ENCODE measurements at places on chromosomes 6 and 20.

GRCh38 chr20:35551503-35551902 is 9.6 kb downstream of the ERGIC3 start:
- no peak for DNase-seq

DNA sequence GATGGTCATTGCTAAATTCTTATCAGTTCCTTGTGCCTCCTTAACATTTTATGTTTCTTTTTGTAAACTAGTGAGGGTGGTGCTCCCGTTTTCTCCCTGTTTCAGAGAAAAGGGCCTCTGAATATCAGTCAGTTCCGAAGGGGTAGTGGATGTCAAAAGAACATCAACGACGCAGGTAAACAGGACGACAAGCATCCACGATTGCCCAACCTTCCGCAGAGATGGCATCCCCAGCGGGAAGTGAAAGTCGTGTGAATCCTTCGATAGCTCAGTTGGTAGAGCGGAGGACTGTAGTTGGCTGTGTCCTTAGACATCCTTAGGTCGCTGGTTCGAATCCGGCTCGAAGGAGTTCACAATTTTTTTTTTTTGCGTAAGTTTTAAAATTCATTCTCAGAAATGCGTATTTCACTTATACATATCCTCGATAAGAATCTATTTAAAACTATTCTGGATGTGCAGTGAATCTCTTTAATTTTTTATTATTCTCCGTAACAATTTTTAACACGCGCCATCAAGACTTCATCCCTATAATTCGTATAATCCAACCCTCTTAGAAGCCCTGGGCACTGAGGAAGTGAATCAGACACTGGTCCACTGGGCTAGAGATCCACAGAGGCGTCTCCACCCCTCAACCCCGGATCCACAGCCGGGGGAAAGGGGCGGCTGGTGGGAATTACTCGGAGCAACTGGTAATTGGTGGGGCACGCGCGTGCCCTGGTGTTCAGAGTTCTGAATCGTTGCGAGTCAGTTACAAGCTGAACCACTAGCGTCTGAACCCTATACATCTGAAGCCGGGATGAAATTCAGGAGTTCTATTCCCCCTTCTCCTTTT is 27.9 kb upstream of the ABT1 start:
- peak; percentile 83 for DNase-seq

- no peak for DNase-seq
Measured at GRCh38 chr20:3734111-3734843, 1.8 kb downstream of the HSPA12B start.

DNA sequence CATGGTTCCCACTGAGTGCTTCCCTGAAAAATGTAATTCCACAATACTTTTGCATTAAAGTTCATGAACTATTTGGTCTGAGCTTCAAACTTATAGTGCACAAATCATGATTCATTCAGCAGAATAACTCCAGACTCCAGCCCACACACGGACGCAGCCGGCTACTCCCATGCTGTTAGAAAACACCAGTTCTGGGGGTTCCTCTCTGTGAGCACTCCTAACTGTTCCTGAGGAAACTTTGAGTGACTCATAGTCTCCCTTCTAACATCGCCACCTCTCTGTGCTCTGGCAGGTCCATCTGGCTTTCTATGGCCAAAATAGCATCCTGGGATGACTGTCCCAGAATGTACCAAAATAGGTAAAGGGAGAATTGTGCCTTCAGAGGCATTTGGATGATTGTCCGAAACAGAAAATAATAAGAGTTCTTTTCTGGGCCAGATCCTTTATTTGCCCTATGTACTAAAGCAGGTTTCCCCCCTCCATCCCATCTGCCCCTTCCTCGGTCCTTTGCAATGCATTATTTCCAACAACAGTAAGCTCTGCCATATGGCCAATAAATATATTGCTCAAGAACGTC is 32.3 kb upstream of the LY86 start:
- peak; percentile 88 for DNase-seq

GRCh38 chr6:157896932-157897331 is 73.9 kb downstream of the SNX9 start:
- no peak for DNase-seq

DNA sequence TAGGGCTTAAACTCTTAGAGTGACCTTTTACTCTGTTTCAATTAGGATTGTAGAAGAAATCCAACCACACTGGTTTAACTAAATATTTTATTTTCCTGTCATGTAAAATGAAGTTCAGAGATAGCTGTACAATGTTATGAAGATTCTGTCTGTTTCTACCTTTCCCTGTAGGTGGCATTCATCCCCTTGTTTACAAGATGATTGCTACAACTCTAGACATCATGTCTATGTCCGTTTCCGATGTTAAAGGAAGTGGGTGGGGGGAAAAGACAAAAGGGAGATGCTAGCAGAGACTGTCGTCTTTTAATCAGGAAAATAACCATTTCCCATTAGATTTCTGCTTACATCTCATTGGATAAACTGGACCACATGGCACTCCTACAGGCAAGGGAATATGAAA is 30.9 kb upstream of the RIMS1 start:
- DNase-seq = no peak

- no peak for DNase-seq
Measured at GRCh38 chr6:159910342-159910741, 19.6 kb downstream of the MAS1 start.

DNA sequence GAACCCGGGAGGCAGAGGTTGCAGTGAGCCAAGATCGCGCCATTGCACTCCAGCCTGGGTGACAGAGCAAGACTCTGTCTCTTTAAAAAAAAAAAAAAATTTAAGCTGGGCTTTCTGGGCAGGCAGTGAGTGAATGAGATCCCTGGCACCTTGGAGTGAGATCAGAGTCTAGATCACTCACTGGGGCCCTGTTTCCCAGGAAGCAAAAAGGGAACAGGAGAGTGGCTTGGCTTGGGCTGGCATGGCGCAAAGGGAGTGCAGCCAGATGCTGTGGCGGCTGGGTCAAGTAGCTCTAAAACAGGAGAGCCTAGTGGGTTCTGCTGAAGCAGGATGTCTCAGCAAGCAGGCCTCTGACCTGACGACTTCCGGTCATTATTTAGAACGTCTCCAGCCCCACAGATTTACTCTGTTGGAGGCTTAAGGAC is 10.4 kb downstream of the PLCG1 start:
- DNase-seq = no peak

DNA sequence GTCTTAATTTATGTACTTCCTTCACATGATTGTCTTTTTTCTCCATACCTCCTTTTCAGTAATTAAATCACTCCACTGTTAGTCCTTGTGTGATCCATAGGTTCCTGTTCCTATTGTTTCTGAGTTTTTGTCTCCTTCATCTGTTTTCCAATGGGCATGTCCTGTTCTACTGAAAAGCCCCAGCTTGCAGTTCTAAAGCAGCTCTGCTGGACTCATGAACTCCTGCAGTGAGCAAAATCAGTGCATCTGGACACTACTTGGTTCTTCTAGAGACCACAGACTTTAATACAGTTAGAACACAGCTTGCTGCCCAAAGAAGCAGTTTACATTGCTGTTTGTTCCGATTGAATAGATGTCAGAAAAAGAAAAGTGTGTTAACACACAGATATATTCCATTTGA is 593.3 kb upstream of the HS3ST5 start:
- DNase-seq = no peak

DNA sequence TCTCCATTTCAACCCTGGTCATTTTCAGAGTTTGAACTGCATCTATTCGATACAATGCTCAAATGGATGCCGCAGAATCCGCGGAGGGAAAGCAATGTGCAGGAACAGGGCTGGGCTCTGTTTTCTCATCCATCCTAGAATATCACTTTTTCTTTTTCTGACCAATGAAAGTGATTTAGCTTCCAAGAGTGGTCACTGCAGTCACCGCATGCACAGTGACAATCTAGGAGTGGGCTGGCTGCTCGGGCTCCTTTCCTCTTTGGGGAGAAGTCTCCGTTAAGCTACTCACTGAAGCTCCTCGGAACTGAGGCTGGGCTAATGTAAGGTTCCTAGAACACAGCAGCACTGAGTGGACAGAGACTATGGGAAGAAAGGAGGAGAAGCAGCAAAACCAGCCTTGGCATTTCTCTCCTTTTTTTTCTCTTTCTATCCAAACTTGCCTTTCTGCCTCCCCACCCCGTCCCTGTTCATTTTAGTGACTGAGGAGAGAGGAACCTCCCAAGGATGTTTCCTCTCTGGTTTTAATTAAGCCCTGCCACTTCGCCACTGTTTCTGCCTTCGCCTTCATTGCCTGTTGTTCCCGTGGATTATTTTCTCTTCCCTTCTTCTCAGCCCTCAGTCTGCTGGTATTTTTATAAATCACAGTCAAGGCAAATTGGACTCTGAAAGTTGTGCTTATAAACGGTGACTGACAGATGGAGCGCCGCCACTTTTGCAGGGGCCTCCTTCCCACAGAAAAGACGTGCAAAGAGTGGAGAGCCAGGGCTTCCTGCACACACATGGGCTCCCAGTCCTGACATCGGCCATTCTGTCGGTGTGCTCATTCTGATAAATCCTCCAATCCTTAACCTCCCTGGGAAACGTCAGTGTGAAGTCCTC is 41.1 kb downstream of the RAMACL start:
- DNase-seq = no peak

Data from NCI-H1694 treated with DMSO at 0.1 percent for 48 hours (cell line).